ENCODE measurements at places on chromosomes 7 and 10.
A peak's percentile ranks its signal among the peaks of the same experiment; 100 is the strongest.

DNA sequence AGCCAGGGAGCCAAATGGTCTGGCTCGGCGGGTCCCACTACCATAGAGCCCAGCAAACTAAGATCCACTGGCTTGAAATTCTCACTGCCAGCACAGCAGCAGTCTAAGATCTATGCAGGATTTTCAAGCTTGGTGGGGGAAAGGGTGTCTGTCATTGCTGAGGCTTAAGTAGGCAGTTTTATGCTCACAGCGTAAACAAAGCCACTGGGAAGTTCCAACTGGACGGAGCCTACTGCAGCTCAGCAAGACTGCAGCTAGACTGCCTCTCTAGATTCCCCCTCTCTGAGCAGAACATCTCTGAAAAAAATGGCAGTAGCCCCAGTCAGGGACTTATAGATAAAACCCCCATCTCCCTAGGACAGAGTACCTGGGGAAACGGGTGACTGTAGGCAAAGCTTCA lies 277.6 kb upstream of the PHF14 start:
- no peak for DNase-seq

DNA sequence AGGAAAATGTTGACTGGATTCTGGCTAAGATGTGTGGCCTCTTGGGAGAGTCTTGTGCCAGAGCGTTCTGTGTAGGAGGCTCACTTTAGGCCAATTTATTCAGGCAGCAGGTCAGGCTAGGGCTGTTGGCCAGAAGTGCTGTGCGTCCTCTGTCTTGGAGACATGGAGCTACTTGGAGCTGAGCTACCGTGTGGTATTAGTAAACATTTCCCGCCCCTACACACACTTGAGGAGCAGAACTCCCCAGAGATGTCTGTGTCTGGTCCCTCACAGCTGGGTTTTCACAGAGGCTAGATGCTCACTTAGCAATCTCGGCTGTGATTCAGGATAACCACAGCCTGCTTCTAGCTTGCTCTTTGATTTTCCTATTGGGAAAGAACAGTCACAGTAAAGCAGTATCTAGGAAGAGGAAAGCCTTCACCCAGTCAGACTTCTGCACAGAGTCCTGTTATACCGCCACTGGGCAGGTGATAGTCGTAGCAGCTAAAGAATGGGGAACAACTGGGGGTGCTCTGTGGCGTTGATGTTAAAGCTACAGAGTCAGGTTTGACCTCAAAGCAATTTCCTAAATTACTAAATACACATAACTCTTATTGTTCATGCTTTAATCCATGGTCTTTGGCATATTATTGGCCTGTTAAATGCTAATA lies 86.7 kb downstream of the MDFIC start:
- DNase-seq: peak; percentile 17

GRCh38 chr7:7321681-7322080 lies 139.3 kb downstream of the C1GALT1 start:
- DNase-seq: no peak

GRCh38 chr7:148270576-148270975 lies 320.0 kb upstream of the C7orf33 start:
- no peak for DNase-seq

GRCh38 chr10:126049759-126050700 lies 153.7 kb downstream of the FANK1 start:
- DNase-seq: peak; percentile 56

GRCh38 chr10:100341953-100342626 lies 4.9 kb upstream of the SCD start:
- peak; percentile 73 for DNase-seq

DNA sequence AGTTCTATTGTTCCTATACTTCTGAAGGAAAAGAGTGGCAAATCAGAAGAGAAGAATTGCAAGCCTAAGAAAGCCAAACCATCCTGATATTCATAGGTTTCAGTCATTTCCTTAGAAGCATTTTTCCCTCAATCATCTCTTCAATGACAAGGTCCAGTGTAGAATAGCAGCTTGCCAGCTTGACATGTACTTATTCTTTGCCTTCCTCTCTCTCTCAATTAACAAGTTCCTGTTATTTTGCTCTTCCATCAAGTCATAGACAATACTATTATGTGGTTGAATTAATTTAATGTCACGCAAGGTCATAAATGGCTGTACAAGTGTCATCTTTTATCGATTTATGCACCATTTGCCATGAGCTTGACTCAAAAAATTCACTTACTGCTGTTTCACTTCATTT lies 216.3 kb upstream of the MBL2 start:
- DNase-seq: no peak

GRCh38 chr10:131645756-131646155 lies 255.1 kb upstream of the PPP2R2D start:
- no peak for DNase-seq

DNA sequence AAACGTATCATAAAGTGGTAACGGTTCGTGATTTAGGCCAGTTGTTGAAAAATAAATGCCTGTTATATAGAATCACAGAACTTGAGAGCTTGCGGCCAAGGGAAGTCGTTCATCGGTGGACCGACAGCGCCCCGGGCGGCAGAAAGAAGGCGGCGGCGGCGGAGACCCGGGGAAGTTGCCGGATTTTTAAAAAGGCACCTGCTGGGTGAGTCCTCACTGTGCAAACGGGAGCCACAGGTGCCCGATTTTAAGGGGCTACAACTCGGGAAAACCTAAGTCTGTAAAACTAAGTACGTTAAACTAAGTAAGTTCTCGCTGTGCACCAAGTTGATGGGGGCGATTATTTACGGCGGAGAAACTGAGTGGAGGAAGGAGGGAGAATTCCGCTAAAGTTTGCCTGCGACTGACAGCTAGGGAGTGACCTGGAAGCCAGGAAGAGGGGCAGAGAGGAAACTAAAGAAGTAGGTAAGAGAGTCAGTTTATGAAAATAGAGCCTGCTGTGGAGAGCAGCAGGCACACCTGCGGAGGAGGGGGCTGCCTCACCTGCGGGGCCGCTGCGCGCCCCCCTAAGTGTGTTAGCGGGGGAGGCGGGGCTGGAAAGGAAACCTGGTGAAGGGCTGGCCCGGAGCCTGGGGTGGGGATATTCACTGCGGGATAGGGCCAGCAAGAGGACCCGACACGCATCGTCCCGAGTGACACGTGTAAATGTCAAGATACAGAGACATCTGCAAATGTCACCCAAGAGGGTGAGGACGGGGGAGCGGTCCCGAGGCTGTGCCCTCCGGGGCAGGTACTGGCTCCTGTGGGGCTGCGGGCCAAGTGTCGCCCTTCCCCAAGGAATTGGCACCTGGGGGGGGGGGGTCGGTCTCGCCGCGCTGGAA lies 996 bp downstream of the ADAM12 start:
- peak; percentile 80 for DNase-seq

- DNase-seq: peak; percentile 27
Measured at GRCh38 chr7:91383053-91383904, 119.0 kb downstream of the FZD1 start.

GRCh38 chr10:9848981-9849380 lies 1168.7 kb upstream of the CELF2 start:
- no peak for DNase-seq

GRCh38 chr10:57898231-57898630 lies 369.5 kb downstream of the IPMK start:
- DNase-seq: no peak

DNA sequence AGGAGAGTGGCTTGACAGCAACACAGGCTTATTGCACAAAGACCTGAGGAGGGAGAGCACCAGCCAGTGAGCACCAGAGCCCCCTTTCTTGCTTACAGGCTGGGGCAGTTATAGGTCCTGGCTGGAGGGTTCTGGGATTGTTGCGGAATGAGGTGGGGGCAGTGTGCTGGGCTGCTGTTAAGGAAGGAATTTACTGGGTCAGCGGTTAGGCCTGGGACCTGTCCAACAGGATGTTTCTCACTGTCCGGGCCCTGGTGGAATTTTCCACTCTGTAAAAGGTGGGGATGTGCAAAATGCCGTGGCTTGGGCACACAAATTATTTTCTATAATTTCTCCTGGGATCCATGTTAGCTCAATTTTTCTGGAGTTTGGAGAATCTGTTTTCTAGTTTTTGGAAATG lies 757.3 kb downstream of the TYW1 start:
- no peak for DNase-seq

DNA sequence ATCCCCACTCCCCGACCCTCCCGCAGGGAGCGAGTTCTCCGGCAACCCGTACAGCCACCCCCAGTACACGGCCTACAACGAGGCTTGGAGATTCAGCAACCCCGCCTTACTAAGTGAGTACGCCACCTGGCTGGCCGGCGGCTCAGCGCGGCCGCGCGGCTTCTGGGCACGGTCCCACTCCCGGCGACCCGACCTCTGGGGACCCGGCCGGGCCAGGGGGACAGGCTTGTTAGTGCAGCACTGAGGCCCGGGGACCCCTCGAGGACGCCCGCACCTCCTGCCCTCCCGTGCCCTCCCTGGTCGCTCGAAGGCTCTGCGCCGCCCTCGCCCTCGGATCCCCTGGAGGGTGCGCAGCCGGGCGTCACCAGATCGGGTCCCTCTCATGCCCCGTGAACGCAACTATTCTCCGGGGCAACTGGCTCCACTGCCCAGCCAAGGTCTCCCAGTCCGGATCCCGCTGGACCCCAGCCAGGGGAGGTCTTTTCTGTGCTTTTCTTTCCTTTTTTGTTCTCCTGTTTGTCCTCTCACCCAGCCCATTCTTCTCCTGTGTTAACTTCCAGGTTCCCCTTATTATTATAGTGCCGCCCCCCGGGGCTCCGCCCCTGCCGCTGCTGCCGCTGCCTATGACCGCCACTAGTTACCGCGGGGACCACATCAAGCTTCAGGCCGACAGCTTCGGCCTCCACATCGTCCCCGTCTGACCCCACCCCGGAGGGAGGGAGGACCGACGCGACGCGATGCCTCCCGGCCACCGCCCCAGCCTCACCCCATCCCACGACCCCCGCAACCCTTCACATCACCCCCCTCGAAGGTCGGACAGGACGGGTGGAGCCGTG lies 81.8 kb downstream of the PAX2 start:
- no peak for DNase-seq

- no peak for DNase-seq
Measured at GRCh38 chr7:149291036-149291780, 29.2 kb downstream of the ZNF783 start.

- DNase-seq: peak; percentile 42
Measured at GRCh38 chr10:15180736-15181135, 12.2 kb upstream of the NMT2 start.

GRCh38 chr7:4610768-4611467 lies 71.2 kb upstream of the FOXK1 start:
- peak; percentile 76 for DNase-seq

DNA sequence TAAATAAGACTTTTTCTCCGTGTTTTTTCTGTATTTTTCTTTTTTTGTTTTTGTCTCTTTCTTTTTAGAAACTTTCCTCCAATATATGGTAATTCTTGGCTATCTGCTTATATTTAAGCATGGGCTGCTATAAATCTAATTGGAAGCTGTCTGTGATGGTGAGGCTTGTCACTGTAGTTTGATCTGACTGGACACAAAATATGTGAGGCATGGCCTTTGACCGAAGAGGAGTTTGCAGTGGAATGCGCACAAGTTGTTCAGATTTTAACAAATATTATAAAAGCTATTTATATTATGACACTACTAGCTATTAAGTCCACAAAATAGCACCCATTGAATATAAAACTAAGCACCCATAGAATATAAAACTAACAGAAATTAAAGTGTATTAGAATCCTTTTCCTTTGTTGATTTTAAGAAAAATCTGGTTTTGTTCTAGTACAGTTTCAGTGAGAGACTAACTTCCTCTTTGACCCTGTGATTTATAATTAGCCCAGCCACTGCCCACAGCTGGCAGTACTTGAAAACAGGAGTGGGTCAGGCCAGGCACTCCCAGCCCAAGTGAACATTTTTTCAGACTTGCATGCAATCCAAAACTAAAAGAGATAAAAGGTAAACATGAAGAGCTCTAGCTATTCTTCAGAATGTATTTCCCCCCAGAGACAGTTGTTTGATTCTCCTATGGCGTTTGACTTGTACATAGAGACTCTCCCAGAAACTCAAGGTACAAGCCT lies 69.9 kb upstream of the FGL2 start:
- DNase-seq: no peak

- no peak for DNase-seq
Measured at GRCh38 chr10:94281654-94282053, 81.1 kb downstream of the NOC3L start.

- no peak for DNase-seq
Measured at GRCh38 chr10:111837985-111838384, 345.6 kb downstream of the GPAM start.

GRCh38 chr7:136845899-136846465 lies 22.5 kb upstream of the CHRM2 start:
- DNase-seq: no peak

DNA sequence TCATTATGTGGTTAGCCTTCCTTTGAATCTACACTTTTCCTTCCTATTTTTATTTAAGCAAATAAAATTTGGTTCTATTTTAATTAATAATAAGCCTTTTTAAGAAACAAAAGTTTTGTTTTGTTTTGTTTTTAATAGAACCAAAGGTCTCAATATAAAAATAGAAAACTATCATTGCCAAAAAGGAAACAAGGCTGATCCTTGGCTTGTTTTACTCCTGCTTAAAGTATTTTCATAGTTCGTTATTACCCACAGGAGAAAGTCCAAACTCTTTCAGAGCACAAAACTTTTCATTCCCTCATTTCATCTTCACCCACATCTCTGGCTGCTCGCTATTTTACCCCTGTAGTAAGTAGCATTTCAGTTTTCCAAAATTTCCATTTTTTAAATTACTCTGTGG lies 374.8 kb downstream of the SEMA3D start:
- no peak for DNase-seq

GRCh38 chr7:3958109-3958483 lies 657.0 kb downstream of the SDK1 start:
- no peak for DNase-seq

GRCh38 chr7:142894112-142894984 lies 8.8 kb upstream of the TRPV6 start:
- DNase-seq: no peak

DNA sequence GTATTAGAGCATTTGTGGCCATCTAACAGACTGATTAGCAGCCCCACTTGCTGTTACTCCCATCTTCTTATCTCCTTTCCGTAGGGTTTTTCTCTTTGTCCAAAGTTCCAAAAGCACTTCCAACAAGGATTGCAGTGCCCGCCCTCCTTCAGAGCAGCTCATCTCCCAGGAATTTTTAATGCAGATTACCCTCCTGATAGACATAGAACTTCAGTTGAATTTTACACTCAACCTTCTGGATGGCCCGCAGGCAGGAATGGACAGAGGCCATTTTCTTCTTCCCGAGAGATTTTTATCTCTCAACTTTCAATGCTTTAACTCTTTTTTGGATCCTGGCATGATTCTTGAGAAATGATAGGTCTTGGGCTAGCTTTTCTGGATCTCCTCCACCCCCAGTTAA lies 23.3 kb downstream of the PRKG1 start:
- DNase-seq: peak; percentile 35

GRCh38 chr10:99523251-99523773 lies 9.4 kb upstream of the NKX2-3 start:
- DNase-seq: no peak

GRCh38 chr10:126063353-126063791 lies 167.0 kb downstream of the FANK1 start:
- peak; percentile 87 for DNase-seq

GRCh38 chr10:24690961-24691512 lies 32.6 kb downstream of the ARHGAP21 start:
- DNase-seq: no peak

- DNase-seq: peak; percentile 99
Measured at GRCh38 chr10:103781329-103782061, 73.9 kb downstream of the SH3PXD2A start.

- no peak for DNase-seq
Measured at GRCh38 chr10:111724121-111724520, 459.4 kb downstream of the GPAM start.

- no peak for DNase-seq
Measured at GRCh38 chr10:124600051-124600880, 138.6 kb downstream of the LHPP start.
